Lower lobe of right lung (tissue), 2 donors: ENCODE measurements at places on chromosomes 6 and 20.
A peak's percentile ranks its signal among the peaks of the same experiment; 100 is the strongest.

- DNase-seq, result no peak
Measured at GRCh38 chr20:9280666-9281065, 211.8 kb downstream of the PLCB4 start.

DNA sequence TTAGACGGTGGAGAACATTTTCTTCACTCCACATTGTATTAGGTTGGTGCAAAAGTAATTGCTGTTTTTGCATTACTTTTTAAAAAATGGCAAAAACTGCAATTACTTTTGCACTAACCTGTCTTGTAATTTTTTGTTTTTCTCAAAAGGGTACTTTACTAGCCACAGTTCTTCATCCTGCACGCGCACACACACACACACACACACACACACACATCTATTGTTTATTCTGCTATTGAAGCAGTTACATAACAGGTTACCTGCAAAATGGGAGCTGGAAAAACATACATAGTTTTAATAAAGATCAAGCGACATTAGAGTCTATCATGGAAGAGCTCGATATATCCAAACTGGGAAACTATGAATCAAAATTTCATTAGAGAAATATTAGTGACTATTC, 235.2 kb downstream of the SIM1 start:
- peak; percentile 41 for DNase-seq

DNA sequence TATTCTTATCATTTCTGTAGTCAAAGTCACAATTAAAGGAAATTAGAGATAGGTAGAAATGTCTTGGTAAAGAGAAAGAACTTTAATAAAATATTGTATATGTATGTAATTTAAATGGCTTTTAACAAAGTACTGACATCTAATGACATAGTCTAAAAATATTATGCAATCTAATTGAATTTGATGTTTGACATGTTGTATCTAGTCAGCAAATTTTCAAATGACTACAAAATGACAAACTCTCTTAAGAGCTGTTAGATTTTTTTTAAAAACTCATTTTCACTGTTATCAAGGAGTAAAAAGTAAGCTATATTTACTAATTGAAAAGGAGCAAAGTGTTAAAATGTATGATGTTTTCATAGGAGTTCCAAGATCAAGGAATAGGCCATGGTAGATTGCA, 176.9 kb downstream of the MEI4 start:
- DNase-seq, result no peak

DNA sequence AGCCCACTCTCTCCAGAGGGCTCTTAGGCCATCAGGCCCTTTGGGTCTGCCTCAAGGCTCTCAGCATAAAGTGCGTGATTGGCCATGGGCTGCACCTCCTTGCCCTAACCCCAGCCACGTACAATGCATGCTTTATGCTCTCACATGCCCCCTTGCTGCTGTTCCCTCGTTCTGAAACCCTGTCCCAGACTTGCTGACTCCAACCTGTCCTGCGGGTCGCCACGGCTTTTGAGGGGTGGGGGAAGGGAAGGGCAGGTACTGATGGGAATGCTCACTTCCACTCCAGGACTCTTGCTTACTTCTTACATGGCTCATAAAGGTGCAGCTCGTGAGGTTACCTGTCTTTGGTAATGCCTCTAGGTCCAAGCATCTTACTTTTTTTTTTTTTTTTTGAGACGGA, 6.0 kb downstream of the ARMC12 start:
- no peak for DNase-seq

GRCh38 chr20:19589787-19590362, 168.2 kb upstream of the RIN2 start:
- no peak for DNase-seq

DNA sequence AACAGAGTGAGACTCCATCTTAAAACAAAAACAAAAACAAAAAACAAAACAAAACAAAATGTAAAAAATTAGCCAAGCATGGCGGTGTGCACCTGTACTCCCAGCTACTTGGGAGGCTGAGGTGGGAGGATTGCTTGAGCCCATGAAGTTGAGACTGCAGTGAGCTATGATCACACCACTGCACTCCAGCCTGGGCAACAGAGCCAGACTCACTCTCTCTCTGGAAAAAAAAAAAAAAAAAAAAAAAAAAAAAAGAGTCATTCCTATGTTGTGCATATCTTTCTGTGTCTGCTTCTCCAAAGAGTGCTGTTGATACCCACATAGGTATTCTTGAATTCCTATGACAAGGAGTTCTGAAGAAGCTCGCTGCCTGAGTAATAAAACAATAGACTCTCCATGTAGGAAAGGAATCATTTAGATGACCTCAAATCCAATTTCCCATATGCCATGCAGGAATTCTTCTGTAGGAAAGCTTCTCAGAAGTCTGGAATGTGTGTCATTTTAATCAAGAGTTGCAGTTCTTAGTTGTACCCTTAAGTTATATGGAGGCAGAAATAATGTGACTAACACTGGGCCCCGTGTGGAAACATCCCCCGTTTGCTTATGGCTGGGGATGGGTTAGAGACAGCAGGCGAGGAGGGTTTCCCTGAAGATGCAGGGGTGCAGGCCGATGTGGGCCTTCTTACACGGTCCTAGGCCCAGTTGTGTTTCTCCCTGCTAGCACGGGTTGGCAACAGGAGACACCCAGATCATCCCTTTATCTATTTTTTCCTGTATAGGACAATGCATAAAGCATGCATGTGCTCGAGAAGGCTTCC, 79.4 kb downstream of the ZDHHC14 start:
- DNase-seq, result no peak

- no peak for DNase-seq
Measured at GRCh38 chr6:108531332-108531731, 29.4 kb upstream of the FOXO3 start.

GRCh38 chr6:136058852-136059251, 191.3 kb downstream of the MTFR2 start:
- DNase-seq, result no peak

- no peak for DNase-seq
Measured at GRCh38 chr6:130307752-130308361, 58.0 kb upstream of the TMEM200A start.

DNA sequence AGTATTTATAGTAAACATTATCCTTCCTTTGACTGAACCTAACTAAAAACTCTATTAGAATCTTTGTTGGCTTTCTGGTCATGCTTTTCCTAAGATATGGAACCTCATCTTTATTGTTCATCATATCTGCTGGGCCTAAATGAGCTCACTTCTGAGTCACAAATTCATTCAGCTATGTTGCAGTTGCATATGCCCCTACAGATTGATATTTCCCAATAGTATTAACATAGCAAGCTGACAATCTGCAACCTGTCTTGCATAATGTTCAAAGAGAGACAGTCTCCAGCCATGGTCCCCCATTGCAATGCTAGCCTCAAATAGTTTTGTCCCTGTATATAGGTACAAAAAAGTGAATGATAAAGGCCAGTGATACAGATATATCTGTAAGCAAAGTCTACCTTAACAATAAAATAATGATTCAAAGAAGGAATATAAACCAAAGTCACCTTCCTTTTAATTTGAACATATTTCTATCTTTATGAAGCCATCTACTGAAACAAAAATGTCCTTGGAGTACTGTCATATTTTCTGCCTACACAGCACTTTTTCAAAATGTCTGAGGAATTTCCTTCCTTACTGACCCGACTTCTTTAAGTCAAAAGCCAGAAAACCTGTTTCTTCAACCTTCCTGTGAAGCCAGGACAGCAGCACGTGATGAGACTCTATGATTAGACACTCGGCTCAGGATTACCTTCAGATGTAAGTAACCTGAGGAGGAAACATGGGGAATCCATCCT, 140.7 kb downstream of the UBE3D start:
- DNase-seq, result no peak

DNA sequence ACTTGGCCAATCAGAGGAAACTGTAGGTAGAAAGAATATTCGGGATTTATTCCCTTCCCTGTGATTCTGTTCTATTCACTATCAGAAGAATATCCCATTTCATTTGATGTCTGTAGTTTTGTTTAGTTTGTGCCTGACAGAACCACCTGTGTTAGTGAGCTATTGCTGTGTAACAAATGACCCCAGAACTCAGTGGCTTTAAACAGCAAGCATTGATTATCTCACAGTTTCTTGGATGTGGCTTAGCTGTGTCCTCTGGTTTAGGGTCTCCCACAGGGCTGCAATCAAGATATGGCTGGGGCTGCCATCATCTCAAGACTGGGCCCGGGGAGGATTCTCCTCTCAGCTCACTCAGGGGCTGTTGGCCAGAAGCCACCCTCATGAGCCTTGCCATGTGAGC, 143.7 kb downstream of the ZDHHC14 start:
- no peak for DNase-seq

GRCh38 chr6:24720131-24720603, 1.2 kb upstream of the C6orf62 start:
- DNase-seq, result peak; percentile 82

- no peak for DNase-seq
Measured at GRCh38 chr6:24431045-24431451, 28.3 kb downstream of the MRS2 start.

DNA sequence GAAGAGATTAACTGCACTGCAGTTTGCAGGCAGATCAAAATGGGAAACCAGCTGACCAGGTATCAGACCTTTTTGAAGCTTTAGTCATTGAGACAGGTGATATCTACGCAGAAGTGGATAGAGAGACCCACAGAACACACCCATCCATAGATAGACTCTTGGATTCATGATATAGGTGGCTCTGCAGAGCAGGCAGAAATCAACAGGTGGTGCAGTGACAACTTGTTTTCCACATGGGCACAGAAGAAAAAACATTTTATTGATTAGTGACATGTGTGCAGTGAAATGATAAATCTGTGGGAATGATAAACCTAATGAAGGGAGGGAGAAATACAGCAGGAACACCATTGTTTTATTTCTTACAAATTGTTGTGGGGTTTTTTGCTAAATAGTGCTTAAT, 45.2 kb downstream of the NUDT3 start:
- DNase-seq, result no peak

- no peak for DNase-seq
Measured at GRCh38 chr6:159467473-159468041, 225.5 kb downstream of the SOD2 start.

GRCh38 chr20:5211803-5212714, 85.3 kb downstream of the CDS2 start:
- no peak for DNase-seq

DNA sequence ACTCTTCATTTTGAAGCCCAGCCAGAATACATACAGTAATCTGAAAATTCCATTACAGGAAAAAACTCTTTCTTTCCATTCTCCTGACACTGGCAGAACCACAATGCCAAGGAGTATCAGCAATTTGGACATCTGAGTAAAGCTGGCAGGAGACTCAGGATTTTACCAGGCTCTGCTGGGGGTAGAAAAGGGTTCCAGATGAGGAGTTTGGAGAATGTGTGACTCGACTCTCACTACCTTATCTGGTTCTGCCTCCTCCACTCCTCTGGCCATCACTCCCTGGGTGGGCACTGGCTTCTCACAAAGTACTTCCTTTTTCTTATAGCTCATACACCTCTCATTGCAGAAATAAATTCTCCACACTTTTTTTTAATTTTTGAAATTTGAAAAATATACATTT, 10.6 kb upstream of the WFDC8 start:
- DNase-seq, result no peak

- DNase-seq, result peak; percentile 60
Measured at GRCh38 chr20:22579711-22580697, 4.4 kb downstream of the FOXA2 start.

DNA sequence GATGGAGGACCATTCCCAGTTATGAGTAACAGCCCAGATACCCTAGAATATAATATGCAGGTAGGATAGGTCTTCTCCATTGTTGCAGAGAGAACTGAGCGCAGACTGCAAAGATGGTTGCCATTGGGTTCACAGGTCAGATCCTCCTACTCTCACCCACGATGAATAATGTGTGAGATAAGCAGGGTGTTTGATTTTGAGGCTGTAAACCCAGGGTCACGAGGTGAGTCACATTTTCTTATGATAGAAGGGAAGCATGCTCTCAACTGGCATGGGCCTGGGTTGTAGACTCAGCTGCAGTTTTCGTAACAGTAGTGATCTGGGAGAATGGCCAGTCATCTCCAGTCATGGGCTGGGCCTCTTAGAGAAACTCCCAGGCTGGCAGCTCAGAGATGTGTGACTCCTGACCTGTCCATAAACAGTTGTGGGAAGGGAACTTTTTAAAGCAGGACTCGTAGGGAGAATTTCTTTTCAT, 74.2 kb downstream of the CD164 start:
- DNase-seq, result peak; percentile 55

- no peak for DNase-seq
Measured at GRCh38 chr6:84167457-84167856, 60.0 kb downstream of the CEP162 start.

- no peak for DNase-seq
Measured at GRCh38 chr6:141492521-141493284, 640.0 kb upstream of the GJE1 start.

DNA sequence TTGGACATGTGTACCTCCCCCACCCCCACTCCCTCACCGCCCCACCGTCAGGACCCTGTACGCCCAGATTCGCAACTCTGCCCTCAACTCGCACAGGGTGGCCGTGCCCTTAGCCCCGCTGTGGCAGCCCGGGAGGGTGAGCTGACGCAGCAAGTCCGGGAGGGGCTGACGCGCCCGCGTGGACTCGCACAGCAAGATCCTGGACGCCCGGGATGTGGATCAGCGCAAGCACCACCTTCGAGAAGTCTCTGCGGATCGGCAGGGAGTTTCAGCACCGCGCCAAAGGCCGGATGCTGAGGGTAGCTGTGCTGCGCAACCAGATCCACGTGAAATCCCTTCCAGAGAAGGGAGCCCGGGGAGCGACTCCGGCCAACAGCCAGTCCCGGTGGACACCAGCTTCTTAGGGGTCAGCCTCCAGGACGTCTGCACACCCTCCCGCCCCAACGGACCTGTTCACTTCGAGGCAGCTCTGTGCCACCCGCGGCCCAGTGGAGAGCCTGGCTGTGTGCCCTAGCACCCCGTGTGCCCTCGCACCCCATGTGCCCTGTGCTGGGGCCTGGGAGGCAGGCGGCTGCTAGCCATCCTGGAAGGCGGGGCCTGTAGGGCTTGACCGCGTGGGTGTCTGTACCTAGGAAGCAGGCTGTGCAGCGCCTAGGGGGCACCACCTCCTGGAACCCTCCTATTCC, 6.7 kb upstream of the GJA10 start:
- no peak for DNase-seq

GRCh38 chr20:25499855-25500434, 85.4 kb downstream of the NINL start:
- DNase-seq, result no peak

GRCh38 chr6:67003844-67004243, 1296.8 kb upstream of the EYS start:
- DNase-seq, result no peak

- no peak for DNase-seq
Measured at GRCh38 chr6:148700741-148701311, 46.0 kb upstream of the UST start.

- DNase-seq, result no peak
Measured at GRCh38 chr20:8578161-8578865, 446.2 kb downstream of the PLCB1 start.

DNA sequence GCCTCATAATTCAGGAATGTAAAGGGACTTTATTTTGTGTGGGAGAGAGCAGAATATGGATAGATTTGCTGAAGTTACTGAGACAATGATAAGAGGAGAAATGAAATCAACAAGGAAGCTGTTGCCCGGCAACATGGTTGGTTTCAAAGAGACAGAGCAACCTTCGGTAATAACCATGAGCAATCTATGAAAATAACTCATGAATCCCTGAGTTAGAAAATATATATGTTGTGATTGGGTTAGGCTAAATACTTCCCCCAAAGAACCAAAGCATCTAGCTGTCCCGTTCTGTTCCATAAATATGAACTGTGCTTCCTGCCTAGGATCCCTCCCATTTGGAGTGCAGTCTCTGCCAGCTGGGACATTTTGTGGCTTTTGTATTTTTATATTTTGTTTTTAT, 23.1 kb downstream of the SERPINB1 start:
- no peak for DNase-seq

- no peak for DNase-seq
Measured at GRCh38 chr20:33650111-33650752, 11.9 kb upstream of the C20orf144 start.

- no peak for DNase-seq
Measured at GRCh38 chr6:34485321-34486060, 19.6 kb downstream of the PACSIN1 start.
